ENCODE measurements at places on chromosomes 12 and 14.
A peak's percentile ranks its signal among the peaks of the same experiment; 100 is the strongest.

DNA sequence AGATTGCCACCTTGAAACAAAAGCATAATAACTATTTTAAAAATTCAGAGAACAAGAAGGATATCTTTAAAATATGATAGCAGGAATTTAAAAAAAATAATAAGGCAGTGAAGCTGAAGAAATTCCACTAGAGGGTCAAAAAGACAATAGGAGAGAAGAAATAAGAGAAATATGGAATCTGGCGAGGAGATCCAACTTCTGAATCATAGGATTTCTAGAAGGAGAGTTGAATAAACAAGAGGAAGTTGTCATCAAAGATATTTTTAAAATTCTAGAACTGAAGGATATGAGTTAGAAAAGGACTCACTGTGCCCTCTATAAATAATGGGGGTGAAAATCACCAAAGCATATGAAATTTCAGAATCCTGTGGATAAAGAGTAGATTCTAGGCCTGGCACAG, 26.8 kb upstream of the TOMM20L start:
- no peak for DNase-seq

- no peak for DNase-seq
Observed at GRCh38 chr12:27469176-27469736, 22.7 kb downstream of the SMCO2 start.

- DNase-seq: no peak
Observed at GRCh38 chr12:19856389-19856788, 417.1 kb downstream of the AEBP2 start.

DNA sequence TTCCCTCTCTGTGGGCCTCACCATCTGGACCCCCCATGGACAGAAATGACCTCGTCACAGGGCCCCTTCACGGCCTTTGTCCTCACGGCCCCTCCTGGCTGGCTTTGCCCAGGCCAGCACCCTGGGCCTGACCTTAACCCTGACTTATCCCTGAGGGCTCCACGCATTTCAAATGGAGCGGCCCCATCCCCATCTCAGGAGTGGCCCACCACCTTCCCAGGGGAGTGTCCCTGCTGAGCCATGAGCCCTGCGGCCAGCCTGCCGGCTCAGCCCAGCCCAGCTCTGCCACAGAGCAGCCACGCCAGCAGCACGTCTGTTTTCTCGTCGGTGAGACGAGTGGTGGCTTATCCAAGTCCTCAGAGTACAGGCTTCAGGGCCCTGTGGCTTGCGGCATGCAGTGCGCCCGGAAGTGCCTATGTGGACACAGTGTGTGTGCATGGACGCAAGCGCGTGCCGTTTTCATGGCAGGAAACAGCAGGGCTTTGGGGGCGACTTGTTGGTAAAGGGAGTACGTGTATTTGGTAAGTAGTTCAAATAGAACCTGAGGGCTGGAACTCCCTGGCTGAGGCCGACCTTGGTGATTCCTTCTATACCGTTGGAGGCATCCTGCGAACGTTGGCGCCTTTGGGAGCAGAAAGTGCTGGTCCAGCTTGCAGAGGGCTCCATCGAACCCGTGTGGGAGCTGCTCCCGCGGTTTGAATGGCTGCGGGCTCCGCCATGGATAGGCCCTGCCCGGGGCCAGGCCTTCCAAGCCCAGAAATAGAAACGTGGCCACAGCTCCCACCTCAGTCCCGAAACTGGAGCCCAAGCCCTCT, 52.1 kb downstream of the LRCOL1 start:
- DNase-seq: peak; percentile 22

- DNase-seq: no peak
Observed at GRCh38 chr12:96248136-96248931, 54.2 kb downstream of the ELK3 start.

DNA sequence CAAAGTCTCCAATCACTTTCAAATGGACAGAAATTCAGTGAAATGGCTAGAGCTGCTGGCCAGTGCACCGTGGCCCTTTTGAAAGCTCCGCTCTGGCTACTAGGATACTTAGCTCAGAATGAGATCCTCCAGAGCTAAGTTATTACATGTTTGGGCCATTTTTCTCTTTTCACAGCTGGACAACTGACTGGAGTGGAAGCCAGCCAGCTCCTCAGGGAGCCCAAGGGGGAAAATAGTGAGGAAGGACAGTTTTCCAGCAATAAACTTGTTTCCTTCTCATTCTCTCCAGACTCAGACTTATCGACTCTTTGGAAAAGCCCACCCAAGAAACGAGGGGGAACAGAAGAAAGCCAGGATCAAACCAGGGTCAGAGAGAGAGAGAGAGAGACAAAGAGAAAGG, 266.0 kb downstream of the KSR2 start:
- DNase-seq: no peak

DNA sequence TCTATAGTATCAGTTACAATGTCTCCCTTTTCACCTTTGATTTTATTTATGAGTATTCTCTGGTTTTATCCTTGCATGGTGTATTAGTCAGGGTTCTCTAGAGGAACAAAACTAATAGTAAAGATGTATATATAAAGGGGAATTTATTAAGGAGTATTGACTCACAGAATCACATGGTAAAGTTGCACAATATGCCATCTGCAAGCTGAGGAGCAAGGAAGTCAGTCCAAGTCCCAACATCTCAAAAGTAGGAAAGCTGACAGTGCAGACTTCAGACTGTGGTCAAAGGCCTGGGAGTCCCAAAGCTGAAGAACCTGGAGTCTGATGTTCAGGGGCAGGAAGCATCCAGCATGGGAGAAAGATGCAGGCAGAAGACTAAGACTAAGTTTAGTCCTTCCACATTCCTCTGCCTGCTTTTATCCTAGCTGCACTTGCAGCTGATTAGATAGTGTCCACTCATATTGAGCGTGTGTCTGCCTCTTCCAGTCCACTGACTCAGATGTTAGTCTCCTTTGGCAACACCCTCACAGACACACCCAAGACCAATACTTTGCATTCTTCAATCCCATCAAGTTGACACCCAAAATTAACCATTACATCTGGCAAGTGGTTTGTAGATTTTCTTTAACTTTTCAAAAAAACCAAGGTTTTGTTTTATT, 308.0 kb upstream of the LMO3 start:
- no peak for DNase-seq

- peak; percentile 78 for DNase-seq
Observed at GRCh38 chr12:57452937-57453509, 2.1 kb upstream of the INHBE start.

GRCh38 chr12:125092108-125092871, 27.1 kb downstream of the AACS start:
- no peak for DNase-seq

DNA sequence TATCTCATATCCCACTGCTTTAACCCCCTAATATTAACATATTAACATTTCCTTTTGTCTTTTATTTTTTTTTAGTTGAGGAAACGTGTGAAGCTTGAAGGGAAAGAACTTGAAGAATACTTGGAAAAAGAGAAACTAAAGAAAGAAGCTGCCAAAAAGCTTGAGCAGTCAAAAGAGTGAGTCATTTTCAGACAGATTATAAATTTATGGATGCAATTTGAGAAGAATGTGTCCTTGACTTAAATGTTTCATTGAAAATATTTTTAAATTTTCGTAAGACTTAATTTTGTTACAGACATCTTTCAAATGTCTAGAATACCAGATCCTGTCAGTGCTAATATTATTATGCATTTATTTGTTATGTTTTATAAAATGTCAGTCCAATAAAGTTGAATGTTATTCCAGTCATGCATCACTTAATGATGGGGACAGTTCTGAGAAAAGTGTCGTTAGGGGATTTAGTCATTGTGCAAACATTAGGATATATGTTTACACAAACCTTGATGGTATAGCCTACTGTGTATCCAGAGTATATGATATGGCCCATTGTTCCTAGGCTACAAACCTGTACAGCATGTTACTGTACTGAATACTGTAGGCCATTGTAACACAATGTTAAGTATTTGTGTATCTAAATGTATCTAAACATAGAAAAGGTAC, 32.6 kb downstream of the CPSF2 start:
- no peak for DNase-seq

DNA sequence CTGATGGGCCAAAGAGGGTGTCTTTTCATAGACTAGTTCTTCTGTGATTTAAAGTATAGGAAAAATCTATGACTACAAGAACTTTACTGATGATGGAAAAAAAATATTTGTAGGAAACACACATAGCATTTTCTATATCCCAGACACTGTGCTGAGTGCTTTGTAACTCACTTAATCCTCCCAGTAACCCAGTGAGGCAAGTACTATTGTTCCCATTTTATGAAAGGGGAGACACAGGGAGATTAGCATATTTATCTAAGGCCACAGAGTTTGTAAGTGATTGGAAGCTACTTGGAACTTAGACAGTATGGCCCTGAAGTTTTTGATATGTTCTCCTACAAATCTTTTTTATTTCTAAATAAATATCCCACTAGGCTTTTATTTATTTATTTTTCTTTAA, 19.9 kb downstream of the PRPF39 start:
- no peak for DNase-seq

DNA sequence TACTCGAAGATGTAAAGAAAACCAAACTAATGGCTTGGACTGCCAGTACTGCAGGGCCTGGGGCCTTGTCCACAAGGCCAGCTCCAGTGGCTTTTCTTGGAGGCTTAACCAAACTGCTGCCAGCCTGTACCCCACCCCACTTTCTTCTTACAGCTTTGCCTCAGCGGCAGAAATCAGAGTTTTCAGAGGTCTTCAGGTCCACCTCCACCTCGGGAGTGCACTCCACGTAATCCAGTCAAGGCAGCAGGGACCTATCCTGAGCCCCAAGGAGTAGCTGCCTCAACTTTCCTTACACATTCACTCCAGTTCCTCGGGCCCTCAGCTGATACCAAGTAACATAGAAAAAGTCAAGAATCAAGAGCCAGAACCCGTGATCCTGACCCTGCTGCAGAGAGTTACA, 19.6 kb downstream of the PRMT8 start:
- DNase-seq: no peak

GRCh38 chr12:109074866-109075265, 18.4 kb downstream of the ALKBH2 start:
- no peak for DNase-seq

GRCh38 chr12:30696103-30696408, 387 bp upstream of the IPO8 start:
- DNase-seq: no peak

DNA sequence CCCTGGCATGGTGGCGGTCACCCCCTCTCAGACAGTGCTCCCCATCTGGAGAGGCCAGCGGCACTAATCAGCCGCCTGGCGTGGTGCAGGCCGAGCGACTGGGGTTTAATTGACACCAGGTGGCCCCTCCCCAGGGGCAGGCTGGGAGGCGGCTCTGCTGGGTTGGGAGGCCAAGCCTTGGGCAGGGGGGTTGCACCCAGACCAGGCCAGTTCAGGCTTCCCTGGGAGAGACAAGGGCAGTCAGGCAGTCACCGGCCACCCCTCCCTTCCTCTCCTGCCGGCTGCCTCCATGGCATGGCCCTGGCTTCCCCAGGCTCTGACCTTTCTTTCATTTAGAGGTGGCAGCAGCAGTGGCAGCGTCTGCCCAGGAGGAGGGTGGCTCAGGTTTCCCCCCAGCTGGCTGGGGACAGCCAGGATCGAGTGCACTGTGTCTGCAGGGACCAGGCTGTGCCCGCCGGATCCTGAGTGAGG, 78.1 kb upstream of the NOS1 start:
- DNase-seq: no peak

DNA sequence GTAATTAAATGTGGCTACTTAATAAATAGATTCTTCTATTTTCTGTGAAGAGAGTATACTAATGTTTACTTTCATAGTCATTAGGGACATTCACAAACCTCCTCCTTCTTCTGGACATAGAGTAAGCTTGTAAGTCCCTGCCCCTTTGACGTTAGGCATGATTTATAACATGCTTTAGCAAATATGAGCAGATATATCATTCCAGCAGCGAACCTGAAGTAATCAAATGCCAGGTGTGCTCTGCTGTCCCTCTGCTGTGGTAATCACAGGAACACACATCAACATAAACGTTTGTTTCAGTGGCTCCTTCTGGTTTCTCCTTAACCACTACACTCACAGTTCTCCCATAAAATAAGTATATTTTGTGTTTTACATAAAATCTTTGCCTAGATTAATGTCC, 961.8 kb downstream of the FLRT2 start:
- no peak for DNase-seq

DNA sequence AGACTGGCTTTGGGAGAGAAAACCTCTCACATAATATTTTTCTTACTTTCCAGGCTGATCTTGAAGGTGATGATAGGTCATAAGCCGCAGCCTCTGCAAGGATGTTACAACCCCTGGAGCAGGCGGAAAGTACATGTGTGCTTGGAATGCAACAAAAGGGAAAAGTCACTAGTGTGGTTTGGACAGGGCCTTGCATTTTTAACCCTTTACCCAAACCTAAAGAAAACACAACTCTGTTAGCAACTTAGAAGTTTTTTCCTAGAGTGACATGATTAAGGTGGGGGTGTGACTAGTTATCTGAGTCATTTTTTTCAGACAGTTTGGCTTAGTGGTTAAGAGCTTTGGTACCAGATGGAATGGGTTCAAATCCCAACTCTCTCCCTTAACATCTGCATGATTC, 97.0 kb downstream of the TMEM30B start:
- DNase-seq: no peak

- no peak for DNase-seq
Observed at GRCh38 chr12:510071-510825, 50.5 kb downstream of the B4GALNT3 start.

DNA sequence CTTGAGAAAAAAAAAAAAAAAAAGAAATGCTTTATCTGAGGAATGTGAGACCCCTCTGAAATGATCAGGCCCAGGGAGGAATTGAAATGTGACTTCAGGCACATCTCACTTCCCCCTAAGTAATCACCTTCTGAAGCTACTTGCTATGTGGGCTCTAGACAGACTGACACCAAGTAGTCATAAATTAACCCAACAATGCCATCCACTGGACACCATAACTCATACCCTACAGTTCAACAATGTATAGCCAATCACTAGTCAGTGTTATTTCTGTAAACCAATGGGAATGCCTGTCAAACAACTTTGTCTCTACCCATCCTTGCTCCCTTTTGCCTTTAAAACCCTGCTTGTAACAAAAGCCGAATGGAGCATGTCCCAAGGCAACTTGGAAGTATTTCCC, 182.7 kb upstream of the TMPO start:
- DNase-seq: no peak

GRCh38 chr14:102272392-102272791, 32.6 kb downstream of the MOK start:
- DNase-seq: no peak

DNA sequence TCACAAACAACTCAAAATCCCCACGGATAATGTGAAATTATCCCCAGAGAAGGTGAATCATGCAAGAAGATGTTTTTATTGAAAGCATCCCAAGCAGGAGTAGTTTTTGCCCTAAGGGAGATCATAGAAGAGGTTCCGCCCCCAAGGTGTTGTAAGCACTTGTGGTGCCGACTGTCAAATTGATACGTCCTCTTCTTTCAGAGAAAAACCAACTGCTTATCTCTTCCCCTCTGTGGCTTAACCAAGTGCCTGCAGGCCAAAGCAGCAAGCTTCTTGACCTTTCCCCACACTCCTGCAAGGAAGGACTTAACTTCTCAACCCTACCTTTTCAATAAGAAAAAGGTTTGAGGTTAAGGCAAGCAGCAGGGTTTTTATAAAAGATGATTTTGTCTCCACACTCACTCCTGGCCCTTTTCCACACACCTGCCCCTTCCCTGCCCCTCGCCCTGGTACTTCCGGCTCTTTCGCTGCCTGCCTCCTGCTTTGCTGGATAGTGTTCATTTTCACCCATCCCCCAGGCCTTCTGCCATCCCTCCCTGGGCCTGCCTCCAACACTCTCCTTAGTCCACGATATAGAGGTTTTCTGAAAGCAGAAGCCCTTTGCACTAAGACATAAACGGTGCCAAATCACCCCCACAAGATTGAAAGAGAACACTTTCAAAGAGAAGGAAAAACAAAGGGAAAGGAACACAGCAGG, 114.5 kb downstream of the EGLN3 start:
- DNase-seq: no peak

GRCh38 chr12:111785651-111786050, 18.9 kb downstream of the ALDH2 start:
- DNase-seq: no peak
